ENCODE measurements at places on chromosomes 7 and 10. TPM values are rescaled to one million over a fixed set of nuclear protein-coding genes. Genes with fewer than 3 reads are reported as not detected.

CLDN4 gene
- 0.89 TPM for total RNA-seq

PDE1C gene
- total RNA-seq: 0.74 TPM

SPDYE11 gene
- total RNA-seq: not detected

CPN1 gene
- not detected for total RNA-seq

Measured in smooth muscle cell of the umbilical artery (primary cell).